ENCODE measurements at places on chromosomes 1 and 21.
A peak's percentile ranks its signal among the peaks of the same experiment; 100 is the strongest.

DNA sequence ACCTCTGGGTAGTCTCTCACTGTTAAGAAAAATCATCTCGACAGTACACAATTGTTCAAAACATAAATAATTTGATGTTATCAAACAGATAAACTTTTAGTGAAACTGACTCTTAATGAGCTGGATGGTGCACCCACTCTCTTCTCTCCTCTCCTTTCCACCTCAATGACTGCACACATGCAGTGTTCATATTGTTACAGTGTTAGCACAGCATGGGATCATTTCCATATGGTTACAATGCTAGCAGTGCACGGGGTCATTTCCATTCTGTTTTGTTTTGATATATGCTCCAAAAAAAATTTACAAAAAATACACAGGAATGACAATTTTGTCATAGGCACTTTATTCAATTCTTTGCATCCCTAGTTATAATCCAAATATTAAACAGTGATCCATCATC, 26.4 kb upstream of the RNF187 start:
- DNase-seq = no peak

- DNase-seq = no peak
These were observed 3.2 kb downstream of the CYP4B1 start for GRCh38 chr1:46802081-46802480.

DNA sequence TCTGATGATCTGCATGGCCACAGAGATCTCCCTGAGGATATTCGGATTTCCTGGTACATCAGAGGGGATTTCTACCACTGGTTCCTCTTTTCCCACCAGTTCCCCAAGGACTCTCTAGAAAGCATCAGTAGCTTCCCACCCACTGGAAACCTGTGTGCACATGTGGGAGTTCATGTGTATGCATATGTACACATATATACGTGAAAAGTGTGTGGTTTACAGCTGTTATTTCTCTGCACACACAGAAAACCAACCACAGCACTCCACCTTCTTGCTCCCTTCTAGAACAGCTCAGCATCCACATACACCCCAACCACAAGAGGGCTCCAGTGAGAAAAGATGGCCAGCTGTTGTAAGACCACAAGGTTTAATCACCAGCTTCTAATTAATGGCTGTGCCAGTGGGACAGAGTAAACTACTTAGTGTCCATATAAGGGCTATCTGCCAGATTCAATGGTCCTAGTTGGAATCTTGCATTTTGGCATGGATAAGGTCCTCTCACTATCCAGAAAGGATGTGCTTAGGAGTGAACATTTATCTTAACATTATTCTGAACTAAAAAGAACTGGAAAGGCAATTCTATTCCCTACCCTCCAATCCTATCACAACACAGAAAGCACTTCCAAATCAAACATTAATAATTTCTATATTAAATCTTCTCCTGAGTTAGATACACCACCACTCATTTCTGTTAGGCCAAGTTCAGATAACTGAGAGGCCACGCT, 24.1 kb downstream of the GPR3 start:
- no peak for DNase-seq

DNA sequence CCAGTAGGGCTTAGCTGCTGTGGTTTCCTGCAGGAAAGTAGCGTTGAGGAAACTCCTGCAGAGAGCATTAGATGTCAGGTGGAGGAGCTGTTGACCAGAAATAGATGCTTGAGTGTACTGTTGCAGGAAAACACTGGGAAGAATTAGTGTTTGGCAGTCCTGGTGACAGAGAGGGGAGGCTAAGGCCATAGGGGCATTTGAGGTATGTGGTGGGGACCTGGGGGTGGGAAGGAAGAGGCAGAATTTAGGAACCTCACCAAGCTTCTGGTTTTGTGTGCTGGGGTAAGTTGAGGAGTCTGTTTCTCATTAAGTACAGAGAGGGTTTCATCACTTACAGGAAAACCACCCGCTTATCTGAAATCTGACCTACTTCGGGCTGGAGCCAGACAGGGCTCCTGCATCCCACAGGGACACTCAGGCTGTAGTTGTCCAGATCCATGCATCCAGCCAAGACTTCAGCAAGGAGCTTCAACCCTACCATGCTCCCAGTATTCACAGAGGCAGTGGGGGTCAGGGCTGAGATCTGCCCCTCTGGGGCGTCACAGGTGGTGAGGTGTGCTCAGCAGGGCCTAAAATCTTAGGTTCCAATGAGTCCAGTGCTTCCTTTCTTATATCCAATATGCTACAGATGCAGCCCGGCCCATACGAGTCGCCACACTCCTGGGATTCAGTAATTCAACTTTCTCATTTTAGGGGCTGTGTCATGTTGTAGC, 15.1 kb downstream of the SH2D2A start:
- DNase-seq = no peak

GRCh38 chr1:248818505-248819374, 7.0 kb downstream of the SH3BP5L start:
- no peak for DNase-seq

- no peak for DNase-seq
These were observed 13.3 kb downstream of the OVAAL start for GRCh38 chr1:180571832-180572636.

DNA sequence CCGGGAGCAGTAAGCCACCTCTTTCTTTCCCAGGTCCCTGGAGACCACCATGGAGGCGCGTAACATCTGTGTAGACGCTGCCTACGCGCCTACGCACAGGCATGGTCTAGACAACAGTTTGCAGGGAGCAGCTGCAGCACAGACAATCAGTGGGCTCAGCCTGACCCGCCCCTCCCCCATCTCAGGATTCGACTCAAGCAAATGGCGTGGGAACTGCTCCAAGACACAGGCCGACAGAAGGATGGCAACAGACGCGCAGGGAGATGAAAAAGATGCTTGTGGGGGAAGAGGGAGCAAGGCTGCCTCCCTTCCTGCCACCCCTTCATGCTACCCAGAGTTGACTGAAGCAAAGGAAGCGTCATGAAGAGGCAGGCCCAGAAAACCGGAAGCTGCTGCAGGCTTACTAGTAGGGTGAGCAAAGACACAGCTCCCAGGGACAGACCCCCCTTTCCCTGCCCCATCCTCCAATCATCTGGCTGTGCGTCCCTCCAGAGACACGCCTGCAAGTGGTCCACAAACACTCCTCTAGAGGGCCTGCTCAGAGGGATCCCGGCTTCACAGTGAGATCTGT, 19.5 kb downstream of the STK40 start:
- peak; percentile 16 for DNase-seq

Measured in stimulated activated CD8-positive, alpha-beta memory T cell treated with anti-CD3 and anti-CD28 coated beads, Interleukin-2, amount 100 ng/mL, for 1 hour (primary cell).